ENCODE measurements at places on chromosomes 5 and 9. TPM values are rescaled to one million over a fixed set of nuclear protein-coding genes. Genes with fewer than 3 reads are reported as not detected.

The QRFP gene
- not detected for polyA plus RNA-seq

The HAVCR1 gene
- not detected for polyA plus RNA-seq

The ANKRD34B gene
- not detected for polyA plus RNA-seq

The BHMT2 gene
- not detected for polyA plus RNA-seq

The PRSS3 gene
- 26.2 TPM for polyA plus RNA-seq

The CMYA5 gene
- polyA plus RNA-seq: 4.0 TPM

The PCDHGB5 gene
- not detected for polyA plus RNA-seq

The PKD2L2 gene
- polyA plus RNA-seq: not detected

The FAM221B gene
- not detected for polyA plus RNA-seq

The EGFLAM gene
- not detected for polyA plus RNA-seq

The SLC25A2 gene
- polyA plus RNA-seq: not detected

The TNC gene
- 2.9 TPM for polyA plus RNA-seq

The NSG2 gene
- polyA plus RNA-seq: 376 TPM

The PCDHB12 gene
- 2.6 TPM for polyA plus RNA-seq

The IL17B gene
- polyA plus RNA-seq: not detected

The CER1 gene
- polyA plus RNA-seq: not detected

The PRELID2 gene
- 2.0 TPM for polyA plus RNA-seq

The PALM2AKAP2 gene
- 1.7 TPM for polyA plus RNA-seq

The ARHGEF39 gene
- not detected for polyA plus RNA-seq

The DNAH5 gene
- 2.1 TPM for polyA plus RNA-seq

The PRUNE2 gene
- 18.6 TPM for polyA plus RNA-seq

The NR6A1 gene
- 0.63 TPM for polyA plus RNA-seq

The TERT gene
- not detected for polyA plus RNA-seq

The NEURL1B gene
- not detected for polyA plus RNA-seq

The GFRA3 gene
- polyA plus RNA-seq: 6.5 TPM

The SLC34A3 gene
- not detected for polyA plus RNA-seq

The FRMD3 gene
- polyA plus RNA-seq: 5.1 TPM

The CDKN2A gene
- 28.8 TPM for polyA plus RNA-seq

The TMEM232 gene
- 6.6 TPM for polyA plus RNA-seq

The HACD4 gene
- 0.16 TPM for polyA plus RNA-seq

The SLC27A6 gene
- polyA plus RNA-seq: 7.9 TPM

The TEX48 gene
- not detected for polyA plus RNA-seq

The ASS1 gene
- 18.5 TPM for polyA plus RNA-seq

The NTRK2 gene
- 8.1 TPM for polyA plus RNA-seq

The PCDHB15 gene
- 30.0 TPM for polyA plus RNA-seq

The HK3 gene
- 1.5 TPM for polyA plus RNA-seq

The RANBP3L gene
- 4.0 TPM for polyA plus RNA-seq

The ZDHHC11B gene
- polyA plus RNA-seq: 5.4 TPM

The FOXD4L4 gene
- not detected for polyA plus RNA-seq

The FOXD4L5 gene
- polyA plus RNA-seq: not detected

The CEP120 gene
- 16.8 TPM for polyA plus RNA-seq

The SPATA31A3 gene
- polyA plus RNA-seq: not detected

The BTNL8 gene
- not detected for polyA plus RNA-seq

The PCDHGB6 gene
- polyA plus RNA-seq: 0.31 TPM

The CDC20B gene
- not detected for polyA plus RNA-seq

The IL9 gene
- polyA plus RNA-seq: not detected

The LHX2 gene
- not detected for polyA plus RNA-seq

The LHX6 gene
- polyA plus RNA-seq: 0.15 TPM

The WNK2 gene
- polyA plus RNA-seq: 17.7 TPM

The TBCA gene
- 971 TPM for polyA plus RNA-seq

The MYOZ3 gene
- polyA plus RNA-seq: 0.99 TPM

The NAIP gene
- 1.5 TPM for polyA plus RNA-seq

Data from Purkinje cell (primary cell).